ENCODE measurements at places on chromosomes 3 and 15.

DNA sequence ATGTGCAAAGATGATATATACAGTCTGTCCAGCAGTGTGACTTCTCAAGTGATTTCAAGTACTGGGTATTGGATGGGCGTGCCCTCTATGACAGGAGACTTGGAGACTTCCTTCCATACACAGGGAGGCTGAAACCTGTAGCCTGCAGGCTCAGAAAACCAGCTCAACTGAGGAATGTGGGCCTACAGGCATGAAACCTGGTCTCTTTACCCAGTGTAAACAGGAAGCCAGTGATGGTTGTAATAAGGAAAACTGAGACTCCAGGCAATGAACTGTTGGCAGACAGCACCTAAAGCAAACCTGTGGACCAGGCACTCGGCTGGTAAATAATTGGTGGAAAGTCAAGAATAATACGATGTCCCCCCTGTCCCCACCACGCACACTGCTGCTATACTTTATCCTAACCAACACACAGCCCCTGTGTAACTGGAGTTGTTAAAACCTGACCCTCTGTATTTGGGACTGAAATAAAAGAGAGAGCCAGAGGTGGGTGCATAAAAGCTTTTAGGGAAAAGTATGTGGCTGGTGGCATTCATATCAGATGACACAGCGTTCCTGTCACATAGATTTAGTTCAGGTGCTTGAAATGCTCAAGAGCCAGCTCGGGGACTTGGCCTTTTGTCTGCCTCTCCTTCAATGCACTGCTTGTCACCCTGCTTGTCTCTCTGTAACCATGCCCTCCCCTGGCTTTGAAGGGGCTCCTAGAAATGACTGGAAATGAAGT, 144.7 kb downstream of the TPRG1 start:
- no peak for DNase-seq

- no peak for DNase-seq
These were observed 23.9 kb downstream of the DPH6 start for GRCh38 chr15:35522061-35522460.

- no peak for DNase-seq
These were observed 231.3 kb downstream of the KLF13 start for GRCh38 chr15:31557899-31558298.

GRCh38 chr3:112646623-112647022, 5.7 kb upstream of the CCDC80 start:
- no peak for DNase-seq
